ENCODE measurements at places on chromosomes 2 and 18.
A peak's percentile ranks its signal among the peaks of the same experiment; 100 is the strongest.

- no peak for DNase-seq
Observed at GRCh38 chr18:9081940-9082339, 20.6 kb upstream of the NDUFV2 start.

DNA sequence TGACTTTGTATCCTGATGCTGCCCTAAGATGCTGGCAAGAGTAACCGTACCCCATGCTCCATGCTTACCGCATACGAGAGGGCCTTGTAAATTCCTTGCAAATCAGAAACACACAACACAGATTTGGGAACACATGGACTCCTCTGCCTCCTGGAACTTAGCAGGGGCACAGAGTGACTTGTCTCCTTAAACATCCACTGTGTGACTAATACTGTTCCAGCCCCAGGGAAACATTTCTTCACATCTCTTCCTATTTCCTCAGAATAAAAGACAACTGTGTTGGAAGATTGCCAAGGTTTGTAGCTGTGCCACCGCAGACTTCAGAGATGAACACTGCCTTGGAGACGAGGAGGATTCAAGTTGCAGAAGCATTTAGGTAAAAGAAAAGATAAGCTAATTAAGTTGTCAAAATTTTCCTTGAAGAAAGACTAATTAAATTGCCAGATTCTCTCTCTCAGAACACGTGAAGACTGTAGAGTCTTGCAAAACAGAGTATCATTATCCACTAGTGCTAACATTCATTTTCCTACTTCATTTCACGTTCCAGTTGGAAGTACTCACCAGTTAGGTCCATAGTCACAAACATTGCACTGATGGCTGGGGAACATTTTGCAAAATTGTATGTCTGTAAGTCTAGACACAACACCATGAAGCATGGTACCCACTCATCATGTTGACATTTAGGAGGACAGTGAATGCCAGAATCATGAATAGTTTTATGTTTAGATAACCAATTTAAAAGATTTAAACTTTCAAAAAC lies 188.8 kb downstream of the TSN start:
- DNase-seq, result peak; percentile 65

- DNase-seq, result no peak
Observed at GRCh38 chr18:7778181-7778580, 211.1 kb downstream of the PTPRM start.

DNA sequence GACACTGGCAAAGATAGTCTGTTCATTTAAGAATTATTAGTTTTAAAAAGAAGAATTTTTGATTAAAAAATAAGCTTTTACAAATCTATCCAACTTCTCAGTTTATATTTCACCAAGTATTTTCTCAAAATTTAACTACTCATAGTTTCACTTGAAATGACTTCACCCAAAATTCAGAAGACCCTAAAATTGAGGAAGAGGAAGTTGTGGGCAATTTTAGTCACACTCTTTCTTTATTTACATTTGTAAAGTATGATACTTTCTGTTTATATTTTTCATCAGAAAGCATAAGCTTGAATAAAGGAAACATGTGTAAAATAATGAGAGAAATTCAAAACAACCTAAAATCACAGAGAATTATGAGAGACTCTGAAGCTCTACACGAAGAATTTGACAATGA lies 278.8 kb upstream of the MEIS1 start:
- no peak for DNase-seq

- DNase-seq, result no peak
Observed at GRCh38 chr2:37367984-37368383, 23.6 kb downstream of the QPCT start.

DNA sequence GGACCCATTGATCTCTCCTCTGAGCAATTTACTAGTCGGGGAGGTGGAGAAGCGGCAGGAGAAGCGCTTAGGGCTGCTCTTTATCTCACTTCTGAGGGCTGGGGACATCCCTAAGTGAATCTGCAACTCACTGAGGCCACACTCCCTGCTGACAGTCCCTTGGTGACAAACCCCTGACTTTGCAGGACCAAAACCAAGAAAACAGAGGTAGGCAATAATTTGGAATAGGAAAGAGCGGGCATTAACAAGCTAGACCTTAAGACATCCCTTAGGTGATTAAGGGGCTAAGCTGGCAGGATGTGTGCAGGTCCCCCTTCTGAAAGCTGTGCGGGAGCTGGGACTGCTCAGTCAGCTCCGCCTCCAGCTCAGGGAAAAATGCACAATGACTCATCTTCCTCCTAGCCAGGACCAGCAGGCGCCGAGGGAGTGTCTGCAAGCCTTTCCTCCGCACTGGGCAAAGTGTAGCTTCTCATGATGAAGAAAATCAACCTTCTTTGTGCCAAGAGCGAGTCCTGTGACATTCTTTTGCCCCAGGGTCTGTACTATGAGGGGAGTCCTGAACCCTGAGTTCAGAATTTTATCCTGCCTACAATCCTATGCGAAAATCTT lies 63.3 kb downstream of the BOD1L2 start:
- DNase-seq, result peak; percentile 87

DNA sequence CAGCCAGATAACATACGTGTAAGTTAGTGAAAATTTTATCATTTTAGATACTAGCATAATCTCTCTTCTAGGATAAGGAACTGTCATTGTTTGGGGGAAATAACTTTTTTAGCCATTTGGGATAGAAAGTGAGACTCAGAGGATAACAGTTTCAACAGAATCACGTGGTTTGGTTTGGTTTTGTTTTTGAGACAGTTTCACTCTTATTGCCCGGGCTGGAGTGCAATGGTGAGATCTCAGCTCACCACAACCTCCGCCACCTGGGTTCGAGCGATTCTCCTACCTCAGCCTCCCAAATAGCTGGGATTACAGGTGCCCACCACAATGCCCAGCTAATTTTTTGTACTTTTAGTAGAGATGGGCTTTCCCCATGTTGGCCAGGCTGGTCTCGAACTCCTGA lies 323.2 kb upstream of the MEIS1 start:
- DNase-seq, result no peak

DNA sequence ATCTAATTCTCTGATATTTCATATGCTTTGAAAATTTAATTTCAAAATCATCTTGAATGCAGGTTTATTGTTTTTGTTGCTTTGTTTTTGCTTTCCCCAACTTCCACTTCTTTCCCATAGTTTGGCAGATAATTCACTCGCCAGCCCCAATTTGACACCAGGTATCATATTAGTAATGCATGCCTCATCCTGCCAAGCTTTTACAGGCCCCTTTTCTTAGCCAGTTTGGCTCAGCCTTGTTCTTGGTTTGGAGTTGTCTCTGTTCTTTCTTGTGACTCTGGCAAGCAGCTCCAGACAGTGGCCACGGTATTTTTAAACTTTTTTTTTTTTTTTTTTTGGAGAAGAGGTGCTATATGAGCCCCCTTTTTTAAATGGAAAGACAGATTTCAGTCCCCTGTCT lies 65.3 kb downstream of the PMS1 start:
- DNase-seq, result no peak

DNA sequence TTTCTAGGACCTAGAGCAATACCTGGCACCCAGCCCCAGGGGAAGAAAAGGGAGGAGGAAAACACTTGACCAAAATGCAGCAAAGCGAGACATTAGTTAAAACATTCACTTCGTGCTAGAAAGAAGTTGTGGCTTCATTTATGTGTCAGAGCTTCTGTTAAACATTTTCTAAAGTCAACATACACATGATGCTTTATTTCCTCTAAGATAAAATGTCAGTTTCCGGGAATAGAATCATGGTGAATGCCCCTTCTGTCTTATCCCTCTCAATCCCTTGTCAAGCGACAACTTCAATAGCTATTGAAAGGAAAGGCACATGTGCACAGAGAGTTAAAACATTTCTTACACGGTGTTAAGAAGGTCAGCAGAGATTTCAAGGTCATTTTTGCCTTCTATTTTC lies 404.6 kb upstream of the CWC22 start:
- DNase-seq, result no peak

- peak; percentile 21 for DNase-seq
Observed at GRCh38 chr2:218168635-218169462, 2.1 kb upstream of the CXCR1 start.

GRCh38 chr2:217279556-217279955 lies 419.7 kb upstream of the TNP1 start:
- DNase-seq, result peak; percentile 78

DNA sequence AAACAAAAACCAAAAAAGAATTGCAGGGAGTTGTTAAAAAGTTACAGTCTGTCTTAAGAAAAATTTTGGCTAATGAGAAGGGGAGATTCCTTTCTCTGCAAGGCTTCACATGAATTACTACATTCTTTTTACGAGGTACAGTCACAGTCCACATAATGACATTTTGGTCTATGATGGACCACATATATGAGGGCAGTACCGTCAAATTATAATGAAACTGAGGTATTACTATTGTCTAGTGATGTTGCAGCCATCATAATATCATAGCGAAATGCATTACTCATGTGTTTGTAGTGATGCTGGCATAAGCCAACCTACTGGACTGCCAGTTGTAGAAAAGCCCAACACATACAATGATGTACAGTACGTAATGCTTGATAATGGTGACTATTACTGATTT lies 12.5 kb downstream of the SERPINB7 start:
- DNase-seq, result no peak

DNA sequence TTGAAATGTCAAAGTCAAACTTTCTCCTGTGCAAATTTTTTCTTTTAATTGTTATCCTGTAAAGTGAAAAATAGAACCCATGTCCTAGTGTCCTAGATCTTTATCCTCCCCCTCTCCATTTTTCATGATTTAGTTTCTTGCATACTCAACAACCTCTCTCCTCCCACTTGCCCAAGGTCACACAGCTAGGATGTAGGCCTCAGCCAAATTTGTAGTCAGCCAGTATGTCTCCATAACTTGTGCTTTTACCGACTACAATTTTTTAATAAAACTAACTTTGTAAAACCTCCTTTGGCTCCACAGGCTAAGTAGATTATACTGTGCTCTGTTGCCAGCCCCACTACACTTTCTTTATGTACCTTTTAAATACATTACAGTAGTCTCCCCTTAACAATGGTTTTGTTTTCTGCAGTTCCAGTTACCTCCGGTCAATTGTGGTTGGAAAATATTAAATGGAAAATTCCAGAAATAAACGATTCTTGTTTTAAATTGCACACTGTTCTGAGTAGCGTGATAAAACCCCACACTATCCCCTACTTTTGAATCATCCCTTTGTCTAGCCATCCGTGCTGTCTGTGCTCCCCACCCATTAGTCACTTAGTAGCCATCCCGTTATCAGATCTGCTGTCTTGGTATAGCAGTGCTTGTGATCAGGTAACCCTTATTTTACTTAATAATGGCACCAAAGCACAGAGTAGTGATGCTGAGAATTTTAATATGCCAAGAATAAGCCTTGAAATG lies 22.8 kb downstream of the GULP1 start:
- no peak for DNase-seq
